Stimulated activated CD8-positive, alpha-beta memory T cell treated with anti-CD3 and anti-CD28 coated beads, Interleukin-4, amount 100 ng/mL, for 24 hours (primary cell): ENCODE measurements at places on chromosomes 3 and 15.

DNA sequence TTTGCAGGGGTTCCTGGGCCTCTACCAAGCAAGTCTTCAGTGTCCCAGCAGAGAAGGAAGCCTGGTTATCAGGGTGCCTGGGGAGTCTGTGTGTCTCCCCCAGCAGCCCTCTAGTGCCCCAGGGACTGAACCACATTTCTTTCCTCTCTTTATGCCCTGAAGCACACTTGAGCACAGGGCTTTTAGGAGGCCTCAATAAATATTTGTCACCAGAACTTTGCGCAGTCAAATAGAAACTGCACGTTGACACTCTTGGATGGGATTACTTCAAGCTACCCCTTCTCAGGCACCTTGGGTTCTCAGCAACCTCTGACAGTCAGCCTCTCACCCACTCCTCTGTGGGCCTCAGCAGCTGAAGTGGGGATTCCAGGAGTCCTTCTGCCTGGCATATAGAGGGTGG, 226.6 kb upstream of the HES1 start:
- no peak for DNase-seq

- DNase-seq = no peak
These were observed 70.5 kb upstream of the ALDH1A3 start for GRCh38 chr15:100809151-100809550.

DNA sequence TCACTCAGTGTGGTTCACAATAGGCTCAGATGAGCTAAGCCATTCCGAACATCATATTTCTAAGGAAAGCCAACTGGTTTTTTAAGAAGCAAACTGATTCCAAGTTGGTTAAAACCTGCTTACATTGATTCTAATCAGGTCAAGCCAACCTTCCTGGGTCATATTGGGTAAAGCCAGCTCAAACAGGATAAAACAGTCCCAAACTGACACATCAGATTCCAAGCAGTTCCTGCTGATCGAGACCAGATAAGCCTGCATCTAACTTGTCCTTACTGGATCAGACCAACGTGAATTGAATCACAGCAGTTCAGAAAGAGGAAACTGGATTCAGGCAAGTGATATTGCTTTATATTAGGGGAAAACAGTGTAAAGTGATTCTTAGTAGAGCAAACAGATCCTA, 18.6 kb upstream of the THSD4 start:
- no peak for DNase-seq

GRCh38 chr3:98817547-98818041, 54.5 kb downstream of the ST3GAL6 start:
- DNase-seq = no peak

DNA sequence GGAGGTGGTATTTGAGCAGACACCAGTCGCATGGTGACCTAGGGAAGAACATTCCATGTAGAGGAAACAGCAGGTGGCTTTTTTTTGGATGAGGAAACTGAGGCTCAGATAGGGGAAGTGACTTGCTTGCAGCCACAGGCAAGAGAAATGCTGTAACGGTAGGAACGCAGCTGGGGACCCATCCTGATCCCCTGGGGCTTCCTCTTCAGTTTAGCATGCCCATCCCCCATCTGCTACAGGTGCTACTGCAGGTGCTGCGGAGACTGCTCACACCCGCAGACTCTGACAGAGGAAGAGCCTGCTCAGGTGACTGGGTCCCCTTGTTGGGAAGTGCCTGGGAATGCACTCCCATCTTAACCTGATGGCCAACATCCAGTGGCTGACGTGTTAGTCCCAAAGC, 55.4 kb upstream of the SEC13 start:
- no peak for DNase-seq

DNA sequence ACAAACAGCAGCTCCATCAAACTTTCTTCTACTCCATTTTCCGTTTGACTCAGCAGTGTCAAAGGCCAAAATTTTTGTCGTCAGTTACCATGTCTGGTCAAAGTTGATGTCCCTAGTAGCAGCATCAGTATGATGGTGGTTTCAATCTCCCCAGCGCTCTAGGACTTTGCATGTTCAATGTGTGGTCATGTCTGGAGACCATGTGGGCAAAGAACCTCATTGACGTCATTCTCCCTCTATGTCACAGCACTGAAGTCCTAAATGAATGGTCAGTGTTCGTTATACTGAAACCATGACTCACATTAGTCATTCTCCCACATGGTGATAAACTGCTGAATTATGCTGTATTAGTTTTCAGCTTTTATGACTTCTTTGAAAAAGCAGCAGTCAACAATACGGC, 23.2 kb downstream of the SHC4 start:
- DNase-seq = no peak

GRCh38 chr3:177881351-177881750, 654.9 kb upstream of the KCNMB2 start:
- no peak for DNase-seq

DNA sequence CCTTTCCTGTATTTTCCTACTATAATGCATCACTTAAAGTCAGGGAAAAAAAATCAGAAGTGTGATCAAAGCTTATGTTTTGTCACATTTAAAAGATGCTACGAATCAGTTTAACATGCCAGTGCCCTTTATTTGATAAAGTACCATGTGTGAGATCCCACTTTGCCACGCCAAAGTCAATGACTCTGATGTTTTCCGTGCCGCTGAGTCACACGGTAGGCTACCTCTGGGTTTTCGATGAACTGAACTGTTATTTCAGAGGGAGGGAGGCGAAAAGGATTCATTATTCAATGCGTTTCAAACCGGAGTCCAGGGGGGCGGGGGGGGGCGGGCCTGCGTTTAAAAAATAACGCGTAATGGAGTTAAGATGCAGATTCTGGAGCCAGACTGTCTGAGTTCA, 203.0 kb downstream of the ABHD5 start:
- no peak for DNase-seq

DNA sequence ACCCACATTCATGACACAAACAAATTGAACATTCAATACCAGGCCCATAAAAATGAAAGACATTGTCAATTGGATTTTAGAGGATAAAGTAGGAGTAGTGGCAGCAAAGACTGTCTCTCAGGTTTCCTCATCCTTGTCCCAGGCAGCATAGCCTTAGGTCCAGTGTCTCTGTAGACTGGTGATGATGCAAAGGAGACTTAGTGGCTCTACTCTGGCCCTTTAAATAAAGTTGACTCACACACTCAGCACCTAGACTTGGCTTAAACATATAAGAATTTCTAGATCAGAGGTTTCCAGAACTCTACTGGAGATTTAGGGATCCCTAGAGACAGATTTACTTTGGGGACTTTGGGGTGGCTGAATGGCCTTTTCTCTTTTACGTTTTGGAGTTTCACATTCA, 166.6 kb downstream of the NR1D2 start:
- no peak for DNase-seq

GRCh38 chr3:99118381-99118780, 216.9 kb upstream of the DCBLD2 start:
- DNase-seq = no peak

GRCh38 chr3:186024210-186024609, 84.7 kb downstream of the ETV5 start:
- no peak for DNase-seq

DNA sequence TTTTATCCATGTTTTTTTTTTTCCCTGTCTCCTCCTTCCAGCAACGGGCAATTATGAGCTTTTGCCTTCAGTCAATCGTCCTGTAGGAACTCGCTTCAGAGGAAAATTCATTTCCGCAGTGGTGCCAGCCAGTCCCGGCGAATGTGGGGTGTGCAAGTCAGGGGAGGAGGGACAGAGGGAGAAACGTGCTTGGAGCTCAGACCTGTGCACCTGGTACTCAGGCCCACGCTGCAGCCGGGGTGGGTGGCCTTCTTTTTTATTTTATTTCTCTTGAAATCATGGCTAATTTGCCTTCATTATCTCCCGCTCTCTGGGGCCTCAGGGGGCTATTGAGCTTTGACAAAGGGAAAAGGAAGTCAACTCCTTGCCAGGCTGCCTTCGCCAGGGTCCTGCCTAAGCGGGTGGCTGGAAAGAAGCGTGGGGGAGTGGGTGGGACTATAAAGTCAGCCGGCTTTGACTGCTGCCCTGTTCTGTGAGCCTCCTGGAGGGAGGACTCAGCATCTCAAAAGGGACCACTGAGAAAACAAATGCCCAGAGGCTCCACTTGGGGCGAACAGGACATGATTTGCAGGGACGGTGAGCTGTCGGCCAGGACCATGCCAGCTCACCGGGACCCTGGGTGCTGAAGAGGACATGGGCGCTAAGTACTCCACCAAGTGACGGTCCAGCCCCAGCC, 5.5 kb downstream of the GRIP2 start:
- DNase-seq = no peak
